Sciatic nerve (tissue), 2 donors: ENCODE measurements at places on chromosomes 1 and 21. TPM values are rescaled to one million over a fixed set of nuclear protein-coding genes. Genes with fewer than 3 reads are reported as not detected.

DNA sequence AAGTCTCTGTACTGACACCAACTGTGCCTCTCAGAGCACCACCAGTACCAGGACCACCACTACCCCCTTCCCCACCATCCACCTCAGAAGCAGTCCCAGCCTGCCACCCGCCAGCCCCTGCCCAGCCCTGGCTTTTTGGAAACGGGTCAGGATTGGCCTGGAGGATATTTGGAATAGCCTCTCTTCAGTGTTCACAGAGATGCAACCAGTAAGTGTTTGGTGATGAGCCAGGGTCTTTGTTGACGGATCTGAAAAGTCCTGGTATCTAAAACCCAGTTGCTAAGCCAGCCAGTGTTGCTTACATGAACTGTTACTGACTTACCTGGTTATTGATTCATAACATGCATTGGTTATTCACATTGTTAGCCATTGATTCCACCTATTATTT, 1.1 kb downstream of the C1orf56 start:
- DNase-seq, result no peak

- no peak for DNase-seq
Observed at GRCh38 chr1:6832531-6833188, 47.4 kb downstream of the CAMTA1 start.

- no peak for DNase-seq
Observed at GRCh38 chr1:19605967-19606366, 38.1 kb upstream of the NBL1 start.

DNA sequence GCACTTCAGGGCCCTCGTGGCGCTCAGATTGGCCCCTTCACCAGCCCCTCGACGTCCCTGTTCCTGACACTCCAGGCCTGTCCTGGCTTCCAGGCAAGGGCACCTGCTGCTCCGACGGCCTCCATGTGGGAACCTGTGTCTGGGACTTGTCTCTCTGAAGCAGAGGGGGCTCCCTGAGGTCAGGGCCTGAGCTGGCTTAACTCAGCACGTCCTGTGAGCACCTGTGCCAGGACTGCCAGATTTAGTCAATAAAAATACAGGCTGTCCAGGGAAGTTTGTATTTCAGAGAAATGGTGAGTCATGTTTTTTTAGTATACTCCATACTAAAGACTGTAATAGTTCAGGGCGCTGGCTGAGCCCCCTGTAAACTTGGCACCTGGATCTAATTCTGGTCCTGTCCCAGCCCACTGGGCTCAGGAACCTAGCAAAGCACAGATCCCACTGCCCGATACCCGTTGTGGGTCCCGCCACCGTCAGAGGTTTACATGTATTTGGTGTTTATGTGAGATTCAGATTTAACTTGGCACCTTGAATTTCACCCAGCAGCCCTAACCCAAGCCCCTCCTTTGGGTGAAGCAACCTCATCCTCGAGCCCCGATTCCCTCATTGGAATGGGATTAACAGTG, 109.9 kb upstream of the IFFO2 start:
- DNase-seq, result no peak

GRCh38 chr1:233916706-233917105, 12.2 kb downstream of the SLC35F3 start:
- DNase-seq, result no peak

DNA sequence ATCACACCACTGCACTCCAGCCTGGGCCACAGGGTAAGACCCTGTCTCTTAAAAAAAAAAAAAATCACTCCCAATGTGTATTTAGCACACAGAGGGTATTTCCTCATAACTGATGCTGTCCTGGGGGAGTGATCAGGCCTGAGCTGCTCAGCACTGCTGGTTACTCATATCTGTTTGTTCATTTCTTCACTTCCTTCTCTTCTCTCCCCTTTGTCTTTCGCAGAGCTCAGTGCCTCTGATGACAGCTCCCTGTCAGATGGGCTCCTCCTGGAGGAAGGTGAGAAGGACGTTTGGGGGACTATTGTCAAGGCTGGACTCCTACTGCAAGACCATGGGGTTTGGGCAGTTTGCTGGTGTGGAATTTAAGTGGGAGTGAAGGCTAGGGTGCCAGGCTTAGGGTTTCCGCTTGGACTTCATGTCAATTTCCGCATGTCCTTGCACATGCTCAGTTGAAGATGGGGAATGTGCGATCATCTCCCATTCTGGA, 13.0 kb downstream of the INAVA start:
- DNase-seq, result no peak

DNA sequence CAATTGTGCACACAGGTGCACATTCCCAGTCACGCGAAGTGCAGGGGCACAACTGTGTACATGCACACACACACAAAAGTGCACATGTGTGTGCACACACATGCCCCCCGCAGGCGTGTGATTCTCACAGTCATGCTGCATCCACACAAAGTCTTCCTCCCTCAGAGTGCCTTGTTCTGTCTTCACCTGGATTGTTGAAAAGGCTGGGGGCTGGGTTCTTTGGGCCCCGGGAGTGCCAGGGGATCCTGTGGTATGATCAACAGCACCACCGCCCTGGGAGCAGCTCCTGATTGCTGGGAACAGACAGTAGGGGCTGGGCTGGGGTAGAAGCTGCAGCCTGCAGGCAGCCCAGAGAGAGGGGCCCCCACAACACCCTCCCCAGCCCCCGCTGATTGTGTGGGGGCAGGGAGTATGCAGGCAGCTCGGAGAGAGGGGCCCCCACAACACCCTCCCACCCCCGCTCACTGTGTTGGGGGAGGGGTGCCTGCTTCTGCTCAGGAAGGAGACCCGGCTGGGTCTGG, 3.4 kb downstream of the COL18A1 start:
- DNase-seq, result no peak

DNA sequence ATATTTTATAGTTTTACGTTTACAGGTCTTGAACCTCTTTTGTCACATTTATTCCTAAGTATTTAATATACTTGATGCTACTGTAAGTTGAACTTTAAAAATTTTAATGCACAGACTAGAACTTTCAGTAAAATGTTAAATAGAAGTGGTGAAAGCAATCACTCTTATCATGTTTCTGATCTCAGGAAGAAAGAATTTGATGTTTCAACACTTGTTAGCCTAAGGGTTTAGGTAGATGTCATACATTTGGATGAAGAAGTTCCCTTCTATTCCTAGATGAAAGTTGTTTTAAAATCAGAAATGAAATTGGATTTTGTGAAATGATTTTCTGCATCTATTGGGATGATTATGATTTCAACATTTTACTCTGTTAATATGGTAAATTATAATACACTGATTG, 63.6 kb upstream of the TTLL7 start:
- DNase-seq, result no peak

DNA sequence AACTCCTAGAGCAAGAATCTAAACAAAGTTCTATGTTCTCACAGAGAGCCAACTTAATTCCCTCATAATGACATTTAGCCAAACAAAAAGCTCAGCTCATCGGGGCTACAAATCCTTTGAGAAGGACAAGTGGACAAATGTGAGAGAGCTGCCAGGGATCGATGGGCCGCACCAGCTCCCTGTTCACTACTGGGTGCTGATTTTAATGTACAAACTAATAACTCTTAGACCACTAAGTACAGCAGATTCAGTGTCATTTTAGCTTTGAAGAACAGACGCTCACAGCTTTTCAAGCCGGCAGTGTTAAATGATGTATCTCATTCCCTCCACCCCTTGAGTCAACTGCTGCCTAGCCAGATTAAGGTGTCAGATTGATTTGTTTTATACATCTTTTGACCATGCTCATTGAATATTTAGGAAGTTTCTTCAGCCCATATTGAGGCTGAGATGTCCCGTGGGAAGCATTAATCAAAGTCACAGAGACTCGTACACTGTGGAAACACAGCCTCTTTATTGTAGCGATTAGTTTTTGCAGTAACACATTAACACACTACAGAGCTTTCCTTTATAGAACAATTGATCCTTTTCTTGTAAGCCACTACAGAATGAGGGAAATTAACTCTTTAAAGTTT, 21.1 kb downstream of the PROX1 start:
- no peak for DNase-seq

DNA sequence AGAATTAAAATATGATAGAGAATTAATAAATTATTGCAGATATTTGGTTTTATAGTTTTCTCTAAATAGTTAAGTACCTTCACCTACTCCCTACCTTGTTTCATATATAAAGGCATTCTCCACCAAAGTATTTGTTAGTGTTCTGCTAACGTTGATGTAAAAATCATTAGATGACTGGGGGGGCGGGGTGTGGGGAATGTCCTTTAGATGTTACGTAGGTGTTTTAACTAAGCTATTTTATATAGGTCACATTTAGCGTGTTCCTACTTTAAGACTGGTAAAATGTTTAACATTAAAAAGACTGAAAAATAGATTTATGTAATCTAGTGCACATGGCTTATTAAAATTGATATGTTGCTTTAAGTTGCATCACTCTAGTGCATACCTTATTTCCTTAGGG, 48.6 kb downstream of the PTPRC start:
- no peak for DNase-seq

DNA sequence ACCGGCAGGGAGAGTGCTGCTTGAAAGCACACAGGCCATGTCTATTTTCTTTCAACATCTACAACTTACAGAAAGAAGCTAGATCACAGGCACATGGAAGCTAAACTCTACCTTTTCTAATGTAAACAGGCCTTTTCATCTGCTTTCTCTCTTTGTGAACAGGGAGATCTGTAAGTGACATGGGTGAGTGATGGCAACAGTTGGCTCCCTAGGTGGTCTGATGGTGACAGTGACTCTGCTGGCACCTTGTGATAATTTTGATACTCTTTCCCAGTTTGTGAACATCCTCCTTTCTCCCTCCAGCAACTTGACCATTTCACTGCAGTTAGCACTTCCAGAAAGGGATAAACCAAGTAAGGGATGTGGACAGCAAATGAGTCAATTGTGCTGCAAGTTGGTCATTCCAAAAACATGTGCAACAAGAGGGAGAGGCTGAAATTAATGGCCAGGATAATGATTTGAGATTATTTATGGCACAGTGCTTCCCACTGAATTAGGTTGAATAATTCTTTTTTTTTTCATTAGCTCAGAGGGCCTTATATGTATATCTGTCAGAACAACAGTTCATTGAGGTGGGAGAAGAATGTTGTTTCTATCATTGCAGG, 89.5 kb downstream of the XCL2 start:
- DNase-seq, result no peak

DNA sequence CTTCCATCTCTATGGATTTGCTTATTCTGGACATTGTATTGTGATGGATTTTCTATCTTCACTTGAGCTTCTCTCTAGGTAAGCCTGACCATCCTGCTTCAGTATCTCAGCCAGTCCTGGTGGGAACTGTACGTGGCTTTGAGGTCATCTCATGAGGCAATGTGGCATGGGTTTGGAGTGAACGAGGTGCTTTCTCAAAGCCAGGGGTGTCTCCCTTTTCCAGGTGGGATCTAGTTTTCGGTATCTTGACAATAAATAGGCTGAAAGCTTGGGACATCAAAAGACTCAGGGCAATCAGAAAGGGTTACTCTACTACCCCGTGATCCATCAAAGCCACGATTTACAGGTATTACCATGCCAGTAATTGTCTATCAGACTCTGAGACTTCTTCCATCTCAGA, 40.8 kb downstream of the AZIN2 start:
- DNase-seq, result no peak

DNA sequence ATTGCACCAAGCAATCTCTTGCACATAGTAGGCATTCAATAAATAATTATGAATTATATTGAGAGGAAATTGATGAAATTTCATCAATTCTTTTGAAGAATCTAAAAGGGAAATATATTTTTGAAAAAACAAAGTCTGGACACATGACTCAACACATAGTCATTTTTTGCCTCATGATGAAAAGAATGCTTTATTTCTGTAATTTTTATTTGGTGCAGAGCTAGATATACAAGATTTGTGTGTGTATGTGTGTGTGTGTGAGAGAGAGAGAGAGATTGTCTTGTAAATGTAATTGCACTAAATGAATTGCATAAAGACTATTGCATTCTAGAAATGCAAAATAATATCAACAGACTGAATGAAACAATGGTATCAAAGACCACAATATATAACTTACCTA, 206.2 kb upstream of the C1orf87 start:
- DNase-seq, result no peak

DNA sequence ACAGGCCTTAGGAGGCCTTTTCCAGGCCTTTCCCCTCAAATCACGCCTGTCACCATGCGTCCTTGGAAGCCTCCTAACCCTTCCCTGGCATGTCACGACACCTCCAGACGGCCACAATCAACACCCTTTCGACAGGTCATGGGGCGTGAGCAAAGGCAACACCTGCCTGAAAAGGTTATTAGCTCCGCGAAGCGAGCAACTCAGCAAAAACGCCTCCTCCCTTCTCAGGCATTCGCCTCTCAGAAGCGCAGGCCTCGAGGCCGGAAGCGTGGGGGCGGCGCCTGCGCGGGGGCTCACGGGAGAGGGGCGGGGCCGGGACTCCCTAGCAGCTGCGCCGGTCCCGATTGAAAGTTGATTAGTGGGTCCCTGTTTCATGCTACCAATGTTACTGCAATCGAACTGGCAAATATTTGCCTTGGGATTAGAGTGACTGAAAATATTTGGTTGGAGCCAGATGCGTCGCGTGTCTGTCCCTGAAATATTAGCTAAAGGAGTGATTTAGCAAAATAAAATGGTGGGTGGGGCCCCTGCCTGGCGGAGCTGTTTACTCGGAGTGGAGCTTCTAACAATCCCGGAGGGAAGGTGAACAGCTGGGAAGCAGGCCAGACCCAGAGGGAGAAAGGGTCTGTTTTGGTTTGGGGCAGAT, 44.9 kb downstream of the GFI1 start:
- no peak for DNase-seq

DNA sequence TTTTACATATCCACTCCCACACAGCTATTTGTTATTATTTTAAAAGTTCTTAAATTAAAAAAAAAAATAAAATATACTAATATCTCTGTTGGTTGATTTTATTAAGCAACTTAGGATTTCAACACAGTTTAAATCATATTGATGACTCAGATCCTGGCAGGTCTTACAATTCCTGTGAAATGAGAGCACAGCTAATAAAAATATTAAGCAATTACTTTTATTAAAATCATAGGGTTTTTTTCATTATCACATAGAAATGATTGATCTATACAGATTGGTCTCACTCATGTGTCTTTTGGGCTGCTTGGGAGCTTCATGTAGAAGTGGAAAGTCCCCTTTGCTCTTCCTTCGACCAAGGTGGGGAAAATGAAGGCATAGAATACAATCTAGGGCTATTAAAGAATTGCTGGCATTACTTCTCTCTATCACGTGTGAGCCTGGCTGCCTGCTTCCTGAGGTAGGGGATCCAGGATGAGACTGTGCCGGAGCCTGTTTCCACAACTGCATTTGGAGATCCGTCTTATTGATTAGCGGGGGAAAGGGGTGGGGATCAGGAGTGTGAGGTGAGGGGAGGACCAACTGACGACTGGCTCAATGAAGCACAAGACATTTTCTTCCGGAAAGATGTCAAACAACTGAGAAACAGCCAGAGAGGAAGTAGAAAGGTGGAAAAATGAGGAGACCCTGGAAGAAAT, 858.0 kb downstream of the USP25 start:
- no peak for DNase-seq

GRCh38 chr1:184027826-184028695, 9.5 kb downstream of the COLGALT2 start:
- no peak for DNase-seq

Gene SCYL3
- total RNA-seq, result 12.1 TPM

Gene KIF26B
- total RNA-seq, result 0.45 TPM

Gene ZZZ3
- 65.7 TPM for total RNA-seq
